Activated CD4-positive, alpha-beta memory T cell treated with anti-CD3 and anti-CD28 coated beads for 36 hours (primary cell): ENCODE measurements at places on chromosomes 1 and 21.
A peak's percentile ranks its signal among the peaks of the same experiment; 100 is the strongest.

GRCh38 chr1:7458946-7459345 is 312.1 kb upstream of the VAMP3 start:
- no peak for DNase-seq

DNA sequence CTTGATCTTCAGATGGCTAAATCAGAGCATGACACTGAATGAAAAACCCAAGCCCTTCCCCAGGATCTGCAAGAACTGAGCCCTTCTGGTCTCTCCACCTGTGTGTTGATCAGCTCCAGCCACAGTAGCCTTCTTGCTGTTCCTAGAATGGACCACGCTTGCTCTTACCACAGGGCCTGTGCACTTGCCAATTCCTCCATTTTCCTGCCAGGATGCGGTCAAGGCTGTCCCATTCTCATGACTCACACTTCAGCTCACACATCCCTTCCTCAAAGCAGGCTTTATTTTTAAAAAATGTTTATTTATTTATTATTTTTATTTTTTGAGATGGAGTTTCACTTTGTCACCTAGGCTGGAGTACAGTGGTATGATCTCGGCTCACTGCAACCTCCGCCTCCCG is 43.6 kb upstream of the GRHL3 start:
- no peak for DNase-seq

- no peak for DNase-seq
Observed at GRCh38 chr1:246182149-246182851, 324.8 kb downstream of the SMYD3 start.

DNA sequence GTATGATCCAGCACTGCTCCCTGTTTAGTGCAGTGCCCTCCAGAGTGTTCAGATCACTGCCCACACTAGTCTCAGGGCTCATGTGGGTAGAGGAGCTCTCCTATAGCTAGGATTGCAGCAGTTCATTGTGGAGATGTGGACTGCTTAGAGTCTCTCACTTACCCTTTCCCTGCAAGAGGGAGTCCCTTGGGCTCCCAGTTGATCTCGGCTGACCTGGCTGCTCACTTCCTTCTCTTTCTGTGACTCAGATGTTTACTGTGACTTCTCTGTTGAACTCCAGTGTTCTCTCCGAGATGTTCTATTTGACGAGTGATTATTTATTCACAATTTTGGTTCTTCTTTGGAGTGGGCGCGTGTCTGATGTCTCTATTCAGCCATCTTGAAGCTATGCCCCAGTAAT is 141.9 kb downstream of the PTBP2 start:
- no peak for DNase-seq

GRCh38 chr21:14523234-14523633 is 22.9 kb downstream of the SAMSN1 start:
- peak; percentile 71 for DNase-seq

GRCh38 chr1:24309762-24310485 is 9.2 kb upstream of the GRHL3 start:
- peak; percentile 65 for DNase-seq

DNA sequence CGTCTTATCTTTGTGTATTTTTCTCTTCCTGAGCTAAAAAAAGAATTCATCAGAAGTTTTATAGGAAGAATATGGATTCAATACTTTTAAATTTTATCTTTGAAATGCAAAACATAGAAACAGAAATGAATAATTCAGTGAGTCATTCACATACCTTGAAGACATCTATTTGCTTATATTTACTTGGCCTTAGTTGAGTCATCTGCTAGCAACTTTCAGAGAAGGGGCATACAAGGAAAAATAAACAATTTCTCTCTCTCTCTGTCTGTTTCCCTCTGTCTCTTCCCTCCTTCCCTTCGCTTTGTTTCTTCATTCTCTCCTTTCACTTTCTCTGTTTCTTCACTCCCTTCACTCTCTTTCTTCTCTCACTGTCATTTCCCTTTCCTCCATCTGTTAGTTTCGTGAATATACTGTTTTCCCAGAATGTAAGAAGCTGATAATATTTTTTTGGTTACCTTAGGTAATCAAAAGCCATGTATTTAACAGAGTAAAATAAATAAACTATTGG is 477.2 kb downstream of the BRINP3 start:
- no peak for DNase-seq

- no peak for DNase-seq
Observed at GRCh38 chr1:2313651-2314261, 77.6 kb downstream of the MORN1 start.

- DNase-seq, result no peak
Observed at GRCh38 chr21:45595574-45596295, 47.8 kb upstream of the PCBP3 start.

DNA sequence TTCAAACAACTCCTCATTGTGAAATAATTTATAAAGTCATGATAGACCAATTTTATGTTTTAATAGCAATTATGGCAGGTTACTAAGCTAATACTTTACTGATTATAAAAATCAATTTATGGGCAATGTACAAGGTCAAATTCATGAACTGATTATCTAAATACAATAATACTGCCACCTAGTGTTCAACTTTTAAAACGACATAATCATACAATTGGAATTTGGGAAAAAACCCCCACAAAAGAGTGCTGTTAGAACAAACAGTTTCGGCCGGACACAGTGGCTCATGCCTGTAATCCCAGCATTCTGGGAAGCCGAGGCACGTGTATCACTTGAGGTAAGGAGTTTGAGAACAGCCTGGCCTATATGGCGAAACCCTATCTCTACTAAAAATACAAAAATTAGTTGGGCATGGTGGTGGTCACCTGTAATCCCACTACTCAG is 14.0 kb downstream of the GTF2B start:
- no peak for DNase-seq

- DNase-seq, result no peak
Observed at GRCh38 chr1:221366495-221367110, 375.3 kb downstream of the DUSP10 start.

DNA sequence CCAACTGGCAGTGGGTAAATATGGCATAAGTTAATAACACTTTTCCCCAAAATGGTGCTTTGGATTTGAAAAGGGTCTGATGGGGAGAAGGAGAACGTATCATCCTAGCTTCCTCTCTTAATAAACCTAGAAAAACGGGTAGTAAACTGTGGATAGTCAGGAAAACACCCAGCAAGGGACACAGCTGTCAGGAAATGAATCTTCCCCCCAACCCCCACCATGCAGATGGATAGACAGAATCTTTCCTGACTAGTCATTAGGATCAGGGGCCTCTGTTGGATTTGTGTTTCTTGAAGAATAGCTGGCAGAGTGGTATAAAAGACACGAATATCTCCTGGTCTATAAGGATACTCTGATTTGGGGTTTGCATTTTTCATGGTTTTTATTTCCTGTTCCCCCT is 22.5 kb upstream of the LAX1 start:
- no peak for DNase-seq

DNA sequence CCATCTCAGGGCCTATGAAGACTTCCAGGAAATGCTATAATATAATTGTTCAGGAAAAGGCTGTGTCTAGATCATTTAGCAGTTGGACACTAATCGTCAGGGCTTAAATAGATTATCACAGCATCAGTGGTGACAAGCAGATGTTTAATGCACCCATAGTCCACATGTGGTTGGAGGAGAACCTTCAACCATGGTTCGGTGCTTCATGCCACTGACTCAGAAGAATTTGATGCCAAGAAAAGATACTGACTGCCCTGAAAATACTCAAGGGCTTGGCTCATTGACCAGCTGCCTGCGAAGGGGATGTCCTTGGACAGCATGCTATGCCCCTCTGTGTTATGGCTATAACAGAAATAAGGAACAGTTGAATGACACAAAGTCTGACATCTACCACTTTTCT is 175.7 kb downstream of the HHIPL2 start:
- no peak for DNase-seq
